ENCODE measurements at places on chromosomes 5 and 9.

DNA sequence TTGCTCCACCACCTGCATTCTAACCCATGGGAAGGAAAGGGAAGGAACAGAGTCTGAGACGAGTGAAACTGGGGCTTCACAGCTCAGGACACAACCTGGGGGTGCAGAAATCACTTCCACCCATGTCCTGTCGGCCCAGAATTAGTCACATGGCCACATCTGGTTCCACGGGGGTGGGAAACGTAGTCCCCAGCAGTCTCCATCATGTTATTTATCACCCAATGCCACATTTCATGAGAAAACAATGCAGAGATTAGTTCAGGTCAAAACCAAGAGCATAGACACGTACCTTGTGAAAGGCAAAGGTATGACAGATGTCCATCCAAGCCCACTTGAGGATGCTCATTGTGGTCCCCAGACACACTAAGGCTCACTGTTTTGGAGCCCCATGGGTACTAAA lies 125.1 kb downstream of the MED10 start:
- DNase-seq: no peak

- DNase-seq: no peak
These were observed 53.7 kb upstream of the DAB2IP start for GRCh38 chr9:121597698-121598166.

DNA sequence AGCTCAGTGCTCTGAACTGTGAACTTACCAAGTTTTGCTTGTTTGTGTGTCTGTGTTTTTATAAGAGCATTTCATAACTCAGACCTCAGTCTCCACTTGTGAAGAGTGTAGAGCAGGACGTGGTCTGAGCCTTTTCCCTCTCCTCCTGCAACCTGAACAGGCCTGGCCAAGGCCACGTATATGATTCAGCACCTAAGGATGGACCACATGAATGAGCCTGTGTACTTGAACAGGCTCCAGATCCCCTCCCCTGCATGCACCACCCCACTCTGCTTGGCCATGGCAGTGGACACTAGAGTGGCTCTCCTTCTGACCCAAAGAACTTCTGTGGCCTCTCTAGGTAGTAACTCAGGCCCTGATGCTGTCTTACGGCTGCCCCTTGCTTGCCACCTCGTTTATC lies 125.9 kb upstream of the FSTL4 start:
- no peak for DNase-seq

DNA sequence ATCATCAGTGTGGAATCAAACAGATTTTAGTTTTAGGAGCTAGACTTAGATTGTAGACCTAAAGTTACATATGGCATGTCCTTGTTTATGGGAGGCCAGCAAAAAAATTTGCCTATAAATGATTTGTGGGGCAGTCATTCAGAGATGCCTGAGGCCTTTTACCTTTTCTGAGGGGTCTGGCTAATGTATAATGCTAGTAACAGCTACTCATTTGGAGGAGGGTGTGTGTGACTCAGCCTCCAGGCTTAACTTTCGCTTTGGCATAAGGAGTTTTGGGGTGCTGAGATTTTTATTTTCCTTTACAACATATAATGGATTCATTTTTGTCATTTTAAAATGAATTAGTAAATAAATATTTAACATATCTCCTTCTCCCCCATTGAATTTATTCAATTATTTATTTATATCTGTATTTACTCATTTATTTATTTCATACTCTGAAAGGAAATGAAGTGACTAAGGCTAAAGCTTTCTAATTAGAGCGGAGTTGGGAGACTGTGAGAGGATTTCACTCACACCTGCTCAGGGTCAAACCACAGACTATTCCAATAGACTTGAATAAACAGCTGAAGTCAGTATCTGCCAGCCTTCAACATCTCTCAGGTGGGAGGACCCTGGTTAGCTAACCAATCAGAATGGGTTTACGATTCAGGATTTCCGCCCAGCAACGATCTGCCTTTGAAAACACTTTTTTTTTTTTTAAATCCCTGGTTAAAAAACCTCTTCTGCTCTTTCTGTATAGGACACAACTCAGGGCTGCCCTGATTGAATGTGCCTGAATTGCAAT lies 487.5 kb upstream of the SGCD start:
- no peak for DNase-seq

- DNase-seq: no peak
These were observed 2.8 kb downstream of the GM2A start for GRCh38 chr5:151255621-151256286.
